ENCODE measurements at places on chromosomes 3 and 15.

DNA sequence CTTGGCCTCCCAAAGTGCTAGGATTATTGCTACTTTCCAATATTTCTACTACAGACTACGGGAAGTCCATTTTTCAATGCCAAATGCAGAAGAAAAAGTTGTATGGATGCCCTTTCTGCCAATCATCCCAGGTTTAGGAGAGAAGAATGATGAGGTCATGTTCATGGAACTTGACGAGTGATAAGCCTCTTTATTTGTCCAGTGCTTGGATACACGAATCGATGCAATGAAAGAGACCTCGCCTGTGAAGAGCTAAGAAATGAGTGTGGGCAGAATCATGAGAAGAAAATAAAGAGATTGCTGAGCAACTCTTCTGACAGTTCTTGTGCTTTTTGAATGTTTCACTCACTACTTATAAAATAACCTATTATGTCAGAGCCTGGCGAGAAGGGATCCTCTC is 996 bp upstream of the SLC28A1 start:
- DNase-seq: no peak

GRCh38 chr15:92583096-92584034 is 72.2 kb downstream of the FAM174B start:
- no peak for DNase-seq

GRCh38 chr15:38012894-38013293 is 78.5 kb downstream of the TMCO5A start:
- DNase-seq: no peak

- no peak for DNase-seq
These were observed 24.9 kb downstream of the CXCR6 start for GRCh38 chr3:45968149-45968548.

- DNase-seq: no peak
These were observed 91.9 kb downstream of the ARNT2 start for GRCh38 chr15:80496096-80496495.

- no peak for DNase-seq
These were observed 8.8 kb downstream of the BCL6 start for GRCh38 chr3:187736418-187736871.

- DNase-seq: no peak
These were observed 50.1 kb upstream of the TRIM42 start for GRCh38 chr3:140627756-140628155.

GRCh38 chr3:148372206-148372875 is 325.4 kb upstream of the AGTR1 start:
- DNase-seq: no peak

GRCh38 chr3:123018683-123019082 is 8.9 kb downstream of the SEMA5B start:
- no peak for DNase-seq

GRCh38 chr3:78764634-78765033 is 1003.2 kb downstream of the ROBO1 start:
- DNase-seq: no peak

DNA sequence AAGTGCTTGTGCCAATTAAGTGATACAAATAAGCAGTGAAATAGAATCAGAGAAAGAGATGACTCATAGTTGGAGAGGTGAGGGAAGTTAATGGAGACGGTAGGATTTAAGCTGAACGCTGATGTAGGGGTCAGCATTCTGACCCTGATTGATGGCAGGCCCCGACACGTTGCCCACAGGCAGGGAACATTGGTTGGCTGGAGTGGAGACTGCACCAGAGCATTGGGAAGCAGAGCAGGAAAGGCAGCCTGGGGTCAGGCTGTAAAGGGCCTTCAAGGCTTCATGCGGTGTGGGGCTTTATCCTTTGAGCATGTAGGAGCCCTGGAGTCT is 68.6 kb downstream of the DCUN1D1 start:
- DNase-seq: no peak

GRCh38 chr3:40229386-40229785 is 80.1 kb upstream of the EIF1B start:
- peak; percentile 35 for DNase-seq

- no peak for DNase-seq
These were observed 27.8 kb downstream of the DUSP7 start for GRCh38 chr3:52028572-52028971.

- DNase-seq: no peak
These were observed 2.3 kb downstream of the INKA1 start for GRCh38 chr3:49805367-49805782.

GRCh38 chr3:168273917-168274316 is 178.2 kb upstream of the GOLIM4 start:
- DNase-seq: no peak

DNA sequence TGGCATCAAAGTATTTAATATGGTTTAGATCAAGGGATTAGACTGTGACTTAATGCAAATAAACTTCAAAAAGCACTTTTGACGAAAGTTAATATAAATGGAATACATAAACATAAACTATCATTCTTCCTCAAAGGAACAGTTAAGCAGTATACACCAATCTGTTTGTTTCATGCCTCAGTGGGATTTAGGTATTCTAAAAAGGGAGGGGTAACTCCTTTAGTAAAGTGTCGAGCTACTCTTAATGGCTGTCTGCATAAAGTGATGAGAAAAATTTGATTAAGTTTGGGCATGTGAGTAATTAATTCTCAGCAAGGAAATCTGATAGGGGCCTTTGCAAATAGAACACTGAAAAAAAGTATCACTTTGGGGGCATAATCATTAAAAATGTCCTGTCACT is 176.9 kb downstream of the FRMD5 start:
- no peak for DNase-seq

DNA sequence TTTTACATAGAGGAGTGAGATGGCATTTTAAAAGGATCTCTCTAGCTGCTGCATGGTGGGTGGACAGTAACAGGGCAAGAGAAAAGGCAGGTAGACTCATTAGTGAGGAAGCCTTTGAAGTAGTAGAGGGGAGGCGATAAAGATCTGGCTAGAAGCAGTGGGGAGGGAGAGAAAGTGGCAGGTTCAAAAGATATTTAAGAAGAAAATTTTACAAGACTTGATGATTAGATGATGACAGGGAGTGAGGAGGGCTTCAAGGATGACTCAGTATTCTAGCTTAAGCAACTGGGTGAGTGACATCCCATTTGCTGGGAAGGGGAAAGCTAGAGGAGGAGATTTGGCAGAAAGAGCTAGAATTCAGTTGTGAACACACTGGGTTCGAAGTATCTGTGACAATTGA is 3.8 kb upstream of the BRPF1 start:
- DNase-seq: no peak

- DNase-seq: no peak
These were observed 22.4 kb downstream of the ARL8B start for GRCh38 chr3:5144316-5144994.

DNA sequence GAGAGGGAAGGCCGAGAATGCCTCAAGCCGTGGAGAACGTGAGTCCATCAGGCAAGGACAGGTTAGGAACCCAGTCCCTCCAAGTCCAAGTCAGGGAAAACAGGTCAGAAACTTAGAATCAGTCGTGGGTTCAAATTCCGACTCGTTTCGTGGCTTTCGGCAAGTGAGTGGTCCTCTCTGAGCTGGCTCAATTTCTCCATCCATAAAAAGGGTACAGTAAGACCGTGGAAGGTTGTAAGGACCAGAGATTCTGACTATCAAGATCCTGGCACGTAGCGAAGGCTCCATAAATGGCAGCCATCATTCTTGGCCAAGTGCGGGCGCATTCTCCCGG is 604 bp upstream of the MED12L start:
- DNase-seq: no peak

DNA sequence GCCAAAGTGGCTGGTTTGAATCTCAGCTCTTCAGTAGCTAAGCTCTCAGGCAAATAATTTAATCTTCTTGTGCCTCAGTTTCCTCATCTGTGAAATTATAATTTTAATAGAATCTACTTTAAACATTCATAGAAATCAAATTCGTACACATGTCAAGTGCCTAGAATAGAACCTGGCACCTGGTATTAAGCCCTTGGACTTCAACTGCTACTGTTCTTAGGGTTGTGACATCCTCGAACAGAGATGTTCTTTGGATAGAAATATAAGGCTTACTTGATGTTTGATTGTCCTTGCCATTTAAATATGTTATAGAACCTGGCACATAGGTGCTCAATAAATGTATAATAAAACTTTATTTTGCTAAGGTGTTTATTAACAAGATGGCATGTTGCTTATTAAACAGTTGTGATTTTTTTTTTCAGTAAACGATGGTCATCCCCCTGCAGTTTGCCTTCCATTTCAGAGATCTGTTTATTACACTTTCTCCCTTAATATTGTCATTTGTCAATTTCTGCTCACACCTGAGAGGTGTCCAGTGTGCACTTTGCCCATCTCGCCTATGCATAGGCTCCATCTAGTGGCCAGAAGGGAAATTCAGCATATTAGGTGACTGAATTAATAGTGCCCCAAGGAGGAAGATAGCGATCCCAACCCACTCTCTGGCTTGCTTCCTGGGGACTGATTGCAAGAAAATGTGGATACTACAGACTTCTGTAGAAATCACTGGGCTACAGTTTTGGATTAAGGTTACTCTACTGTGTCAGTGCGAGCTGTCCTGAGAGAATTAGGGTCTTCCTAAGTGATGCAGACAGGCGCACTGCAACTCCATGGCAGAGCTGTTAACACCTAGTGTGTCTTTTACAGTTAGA is 10.7 kb downstream of the IGF1R start:
- DNase-seq: peak; percentile 9

DNA sequence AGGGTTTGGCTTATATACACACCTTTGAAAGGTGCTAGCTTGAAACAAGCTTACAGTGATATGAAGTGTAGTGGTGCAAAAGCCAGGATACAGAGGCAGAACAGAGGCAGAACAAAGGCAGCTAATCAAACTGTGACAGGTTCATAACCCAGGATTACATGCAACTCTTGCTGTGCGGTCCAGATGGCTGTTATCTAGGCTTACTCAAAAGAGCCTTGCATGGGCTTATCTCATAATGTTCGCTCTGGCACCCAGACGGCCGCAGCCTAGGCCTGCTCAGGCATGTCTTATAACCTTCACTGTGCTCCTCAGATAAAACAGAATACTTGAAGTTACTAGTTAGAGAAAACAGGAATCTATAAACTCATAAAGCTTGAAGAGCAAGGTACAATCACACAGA is 22.8 kb upstream of the NOX5 start:
- DNase-seq: no peak

GRCh38 chr3:49278548-49278947 is 1.5 kb upstream of the C3orf62 start:
- no peak for DNase-seq

GRCh38 chr3:195609229-195609628 is 25.5 kb upstream of the APOD start:
- no peak for DNase-seq

DNA sequence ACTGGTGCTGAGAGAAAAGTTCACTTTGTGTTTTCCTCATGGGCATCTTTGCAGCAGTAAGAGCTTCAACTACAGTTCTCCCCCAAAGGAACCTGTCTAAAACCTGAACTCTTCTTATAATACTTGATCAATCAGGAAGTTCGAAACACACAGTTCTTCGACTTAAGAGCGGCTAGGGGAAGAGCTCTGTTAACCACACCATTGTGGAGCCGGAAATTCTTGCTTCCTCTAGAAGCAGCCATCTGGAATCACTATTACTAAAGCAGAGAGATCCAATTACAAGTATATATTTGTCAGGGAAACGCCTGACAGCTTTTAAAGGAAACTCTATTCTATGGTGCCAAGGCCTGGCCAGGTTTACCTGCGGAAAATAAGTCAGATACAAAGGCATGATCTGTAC is 337.3 kb upstream of the CBLB start:
- peak; percentile 17 for DNase-seq
